ENCODE measurements at places on chromosomes 12 and 14.

DNA sequence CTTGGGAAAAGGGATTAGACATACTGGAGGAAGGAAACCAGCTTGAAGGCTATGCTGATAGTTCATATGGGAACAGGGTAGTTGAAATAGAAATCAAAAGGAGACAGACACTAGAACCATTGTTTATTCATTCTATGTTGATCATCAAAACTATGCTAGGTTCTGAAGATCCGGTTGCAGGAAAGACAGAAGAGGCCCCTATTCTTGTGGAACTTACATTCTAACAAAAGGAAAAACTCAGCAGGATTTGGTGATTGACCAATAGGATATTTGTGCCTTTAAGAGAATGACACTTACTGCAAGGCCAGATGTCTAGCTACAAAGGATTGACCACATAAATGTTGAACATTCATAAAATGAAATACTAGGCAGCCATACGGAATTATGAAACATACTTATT is 179.2 kb downstream of the AKAP6 start:
- DNase-seq: peak; percentile 47

DNA sequence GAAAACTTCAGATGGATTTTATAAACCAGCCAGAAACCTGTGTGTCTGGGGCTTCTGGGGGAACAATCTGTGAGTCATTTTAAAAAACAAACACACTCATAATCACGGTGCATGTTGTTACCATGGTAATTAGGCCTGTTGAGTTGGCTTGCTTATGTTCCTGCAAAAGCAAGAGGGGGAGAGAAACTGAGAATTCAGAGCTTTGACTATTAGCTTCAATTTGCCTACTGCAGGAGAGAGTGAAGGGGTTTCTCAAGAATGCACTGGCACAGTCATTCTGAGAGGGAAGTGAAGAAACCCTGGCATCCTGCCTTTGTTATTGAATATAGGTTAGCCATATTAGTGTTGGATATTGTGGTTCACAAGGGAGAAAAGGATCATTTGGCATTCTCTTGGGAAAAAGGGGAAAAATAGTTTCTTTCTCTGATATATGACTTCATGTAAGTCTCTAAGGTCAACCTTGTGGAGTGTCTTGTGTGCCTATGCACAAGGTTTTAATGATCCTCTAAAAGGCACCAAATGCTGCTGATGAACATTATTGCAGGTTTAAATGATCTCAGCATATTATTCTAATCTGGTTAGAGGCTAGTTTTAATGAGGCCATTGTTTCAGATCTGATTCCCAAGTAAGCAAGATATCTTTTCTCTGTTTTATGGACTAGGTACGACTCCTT is 12.9 kb downstream of the GNG2 start:
- DNase-seq: peak; percentile 95

- DNase-seq: no peak
Observed at GRCh38 chr14:104113631-104114420, 24.6 kb upstream of the KIF26A start.

GRCh38 chr12:106139422-106140171 is 843 bp upstream of the NUAK1 start:
- peak; percentile 84 for DNase-seq

GRCh38 chr12:28750946-28751685 is 398.0 kb upstream of the FAR2 start:
- peak; percentile 13 for DNase-seq

DNA sequence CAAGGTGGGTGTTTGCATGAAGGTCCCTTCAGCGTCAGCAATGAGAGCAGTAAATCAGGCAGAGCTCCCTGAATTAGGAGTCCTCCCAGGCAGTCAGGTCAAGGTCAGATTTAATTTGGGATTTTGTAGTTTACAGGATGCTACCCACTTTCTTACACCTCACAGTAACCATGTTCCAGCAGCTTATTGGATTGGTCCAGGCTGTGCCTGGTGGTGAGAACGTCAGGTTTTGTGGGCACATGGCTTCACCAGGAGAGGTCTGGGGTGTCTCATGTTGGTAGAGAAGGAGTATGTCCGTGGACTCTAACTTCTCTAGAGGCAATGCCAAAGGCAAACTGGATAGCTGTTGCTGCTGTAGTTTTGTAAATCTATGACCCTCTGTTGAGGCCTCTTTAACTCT is 158.3 kb downstream of the CACNA1C start:
- DNase-seq: no peak

- DNase-seq: no peak
Observed at GRCh38 chr12:13836099-13836498, 145.3 kb downstream of the GRIN2B start.

GRCh38 chr12:109701064-109701463 is 12.6 kb upstream of the FAM222A start:
- no peak for DNase-seq

DNA sequence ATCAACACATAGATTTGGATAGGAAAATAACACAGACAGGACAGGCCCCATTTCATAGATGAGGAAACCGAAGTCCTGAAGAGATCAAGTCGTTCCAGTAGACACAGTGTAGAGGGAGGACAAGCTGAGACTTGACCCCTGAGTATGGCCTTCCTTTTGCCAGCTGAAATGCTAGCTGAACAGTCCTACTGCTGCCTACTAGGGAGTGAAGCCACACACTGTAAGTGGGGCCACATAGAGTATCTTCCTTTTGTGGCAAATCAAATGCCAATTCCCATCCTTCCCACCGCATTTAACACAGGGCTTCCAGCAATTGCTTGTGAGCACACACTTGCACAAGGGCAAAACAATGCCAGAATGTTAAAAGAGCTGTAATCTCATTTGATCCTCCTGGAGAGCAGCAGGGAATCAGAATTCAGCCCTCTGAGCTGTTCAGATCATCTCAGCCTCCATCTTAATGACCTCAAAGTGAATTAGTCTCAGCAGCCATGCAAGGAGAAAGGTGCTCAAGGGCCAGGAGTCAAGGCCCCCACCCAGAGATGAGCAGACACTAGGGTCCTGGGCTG is 380.5 kb downstream of the EMP1 start:
- no peak for DNase-seq

- DNase-seq: peak; percentile 64
Observed at GRCh38 chr14:96852823-96853422, 55.7 kb downstream of the VRK1 start.

DNA sequence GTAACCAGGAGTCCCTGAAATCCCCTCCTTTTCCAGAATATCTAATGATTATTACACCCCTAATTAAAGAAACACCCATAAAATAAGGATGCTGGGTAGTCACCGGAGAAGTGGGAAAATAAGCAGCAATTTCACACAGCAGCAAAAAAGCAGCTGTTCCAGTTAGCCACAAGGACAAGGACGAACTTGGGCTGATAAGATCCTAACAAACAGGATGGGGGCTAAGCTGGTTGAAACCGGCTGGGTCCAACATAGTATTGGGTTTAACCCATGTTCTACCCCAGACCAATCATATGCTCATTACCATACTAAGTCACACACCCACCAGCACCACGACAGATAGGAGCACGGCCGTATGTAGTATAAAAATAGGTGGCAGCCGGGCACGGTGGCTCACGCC is 100.7 kb downstream of the RPL10L start:
- no peak for DNase-seq

GRCh38 chr14:84493779-84494178 is 1036.2 kb upstream of the FLRT2 start:
- DNase-seq: peak; percentile 29

- no peak for DNase-seq
Observed at GRCh38 chr14:65035049-65035448, 48.4 kb downstream of the FNTB start.

DNA sequence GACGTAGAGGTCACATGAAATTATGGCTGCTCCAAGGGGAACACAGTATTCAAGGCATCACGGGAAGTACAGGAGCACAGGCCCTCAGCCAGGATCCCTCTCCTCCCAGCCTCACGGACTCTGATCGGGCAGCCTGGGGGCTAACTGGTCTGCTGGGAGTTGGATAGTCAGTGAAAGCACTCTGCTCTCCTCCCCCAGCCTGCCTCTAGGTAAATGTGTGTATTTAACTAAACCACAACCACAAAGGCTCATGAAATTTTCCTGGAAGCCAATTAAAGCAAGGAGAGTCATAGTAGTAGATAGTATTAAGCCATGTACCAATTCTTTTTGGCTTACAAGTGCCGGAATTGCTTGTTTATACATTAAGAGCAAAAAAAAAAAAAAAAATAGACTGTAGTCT is 254.3 kb downstream of the MSRB3 start:
- DNase-seq: peak; percentile 94

DNA sequence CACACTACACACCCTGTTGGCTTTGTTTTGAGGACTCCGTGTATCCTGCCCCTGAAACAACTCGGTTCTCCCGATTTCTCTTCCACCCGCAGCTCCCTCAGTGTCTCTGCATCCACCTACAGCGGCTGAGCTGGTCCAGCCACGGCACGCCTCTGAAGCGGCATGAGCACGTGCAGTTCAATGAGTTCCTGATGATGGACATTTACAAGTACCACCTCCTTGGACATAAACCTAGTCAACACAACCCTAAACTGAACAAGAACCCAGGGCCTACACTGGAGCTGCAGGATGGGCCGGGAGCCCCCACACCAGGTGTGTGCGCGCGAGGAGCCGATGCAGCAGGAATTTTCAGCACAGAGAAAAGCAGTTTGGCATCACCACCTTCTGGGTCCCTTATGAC is 10.5 kb downstream of the ALKBH2 start:
- no peak for DNase-seq

DNA sequence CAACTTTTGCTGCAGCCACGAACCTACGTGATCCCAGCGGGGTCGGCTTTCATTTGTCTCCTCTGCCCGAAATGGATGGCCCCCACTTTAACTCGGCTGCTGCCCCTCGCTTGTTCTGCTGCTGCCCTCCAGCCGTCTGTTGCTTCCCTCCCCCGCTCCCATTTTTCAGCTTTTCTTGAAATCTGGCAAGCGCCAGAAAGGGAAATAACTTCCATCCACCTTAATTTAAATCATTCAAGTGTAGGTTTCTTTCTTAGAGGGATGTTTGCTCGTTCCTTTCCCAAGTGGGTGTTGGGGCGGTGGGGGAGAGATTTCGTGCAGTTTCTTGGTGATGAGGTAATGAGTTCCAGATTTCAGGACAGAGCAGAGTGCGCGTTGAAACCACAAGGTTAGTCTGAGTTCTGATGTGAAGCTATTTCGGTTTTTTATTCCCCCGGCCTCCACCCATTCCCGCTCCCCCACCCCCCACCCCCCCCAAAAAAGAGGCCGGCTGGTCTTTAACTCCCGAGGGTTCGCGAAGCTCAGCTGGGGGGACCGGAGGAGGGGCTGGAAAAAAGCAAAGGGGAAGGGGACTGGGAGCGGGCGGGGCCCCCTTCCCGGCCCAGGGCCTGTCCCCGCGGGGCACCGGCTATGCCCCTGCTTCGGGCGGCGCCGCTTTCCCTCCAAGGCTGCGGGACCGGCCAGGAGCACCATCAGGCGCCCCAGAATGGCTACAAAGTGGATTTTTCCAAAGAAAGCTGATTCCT is 2.2 kb upstream of the ZFP36L1 start:
- peak; percentile 93 for DNase-seq

DNA sequence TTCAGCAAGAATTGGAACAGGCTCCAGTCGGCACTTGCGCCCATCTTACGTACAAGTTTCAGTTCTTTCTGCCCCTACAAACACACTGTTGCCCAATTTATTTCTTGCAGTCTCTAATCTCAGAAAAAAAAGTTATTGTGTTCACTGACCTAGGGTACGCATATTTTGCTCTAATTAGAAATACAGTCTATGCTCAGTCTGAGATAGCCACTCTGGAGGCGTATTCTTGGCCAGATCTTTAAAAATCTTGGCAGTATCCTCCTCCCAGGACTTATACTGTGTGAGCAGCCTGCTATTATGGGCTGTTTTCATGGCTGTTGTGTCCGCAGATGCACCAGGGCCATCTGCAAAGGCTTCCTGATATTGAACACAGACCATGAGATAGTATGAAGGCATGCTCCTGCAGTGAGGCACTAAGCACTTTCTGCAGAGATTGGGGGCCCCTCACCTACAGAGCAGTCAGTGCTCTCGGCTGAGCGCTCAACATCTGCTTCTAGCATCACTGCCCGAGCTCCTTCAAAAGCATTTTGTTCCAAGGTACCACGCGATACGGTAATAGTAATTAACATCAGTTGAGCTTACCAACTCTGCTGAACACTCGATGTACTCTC is 57.9 kb downstream of the PPM1H start:
- no peak for DNase-seq

DNA sequence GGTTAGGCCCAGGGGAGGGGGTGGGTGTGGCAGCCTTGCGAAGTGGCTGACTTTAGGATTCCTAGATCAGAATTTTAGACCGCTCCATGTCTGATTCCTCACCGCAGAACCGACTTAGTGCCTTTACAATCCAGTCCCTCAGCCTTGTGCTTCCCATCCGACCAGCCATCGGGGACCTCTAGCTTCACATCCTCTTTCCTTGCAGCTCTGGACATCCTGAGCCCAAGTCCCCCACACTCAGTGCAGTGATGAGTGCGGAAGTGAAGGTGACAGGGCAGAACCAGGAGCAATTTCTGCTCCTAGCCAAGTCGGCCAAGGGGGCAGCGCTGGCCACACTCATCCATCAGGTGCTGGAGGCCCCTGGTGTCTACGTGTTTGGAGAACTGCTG is 557 bp downstream of the COPS7A start:
- peak; percentile 13 for DNase-seq

DNA sequence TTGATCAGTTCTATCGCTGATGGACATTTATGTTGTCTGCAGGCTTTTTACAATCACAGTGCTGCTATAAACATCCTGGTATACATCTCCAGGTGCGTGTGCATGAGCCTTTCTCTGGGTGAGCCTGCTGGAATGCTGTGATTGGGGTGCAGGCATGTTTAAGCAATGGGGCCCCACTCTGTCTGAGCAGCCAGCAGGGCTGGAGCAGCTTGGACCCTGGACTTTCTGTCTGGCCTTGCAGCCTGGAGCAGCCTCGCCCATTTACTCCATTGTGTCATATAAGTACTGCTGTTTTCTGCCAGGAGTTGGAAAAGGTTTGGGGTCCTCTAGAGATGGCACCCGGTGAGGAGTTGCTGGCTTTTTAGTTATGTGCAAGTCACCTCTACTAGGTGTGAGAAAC is 199.0 kb downstream of the KIF26A start:
- no peak for DNase-seq

- no peak for DNase-seq
Observed at GRCh38 chr12:3520711-3521110, 29.7 kb downstream of the PRMT8 start.

DNA sequence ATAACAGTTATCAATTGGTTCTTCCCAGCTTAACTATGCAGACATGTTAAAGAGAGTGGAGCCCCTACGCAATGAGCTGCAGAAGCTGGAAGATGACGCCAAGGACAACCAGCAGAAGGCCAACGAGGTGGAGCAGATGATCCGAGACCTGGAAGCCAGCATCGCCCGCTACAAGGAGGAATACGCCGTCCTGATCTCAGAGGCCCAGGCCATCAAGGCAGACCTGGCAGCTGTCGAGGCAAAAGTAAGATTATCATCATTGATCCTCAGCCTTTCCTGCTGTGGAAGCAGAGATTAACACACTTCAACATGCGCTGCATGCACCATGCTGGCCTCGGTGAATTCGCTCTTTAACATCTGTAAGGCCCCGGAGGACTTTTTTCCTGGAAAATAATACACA is 53.6 kb downstream of the HSP90AA1 start:
- no peak for DNase-seq

GRCh38 chr14:34023824-34024767 is 73.2 kb upstream of the EGLN3 start:
- DNase-seq: no peak

- DNase-seq: peak; percentile 85
Observed at GRCh38 chr12:67456431-67456901, 187.3 kb downstream of the CAND1 start.

GRCh38 chr12:129551441-129551840 is 352.4 kb downstream of the TMEM132D start:
- DNase-seq: no peak

Data from astrocyte of the spinal cord (primary cell).